ENCODE measurements at places on chromosomes 3 and 15.

DNA sequence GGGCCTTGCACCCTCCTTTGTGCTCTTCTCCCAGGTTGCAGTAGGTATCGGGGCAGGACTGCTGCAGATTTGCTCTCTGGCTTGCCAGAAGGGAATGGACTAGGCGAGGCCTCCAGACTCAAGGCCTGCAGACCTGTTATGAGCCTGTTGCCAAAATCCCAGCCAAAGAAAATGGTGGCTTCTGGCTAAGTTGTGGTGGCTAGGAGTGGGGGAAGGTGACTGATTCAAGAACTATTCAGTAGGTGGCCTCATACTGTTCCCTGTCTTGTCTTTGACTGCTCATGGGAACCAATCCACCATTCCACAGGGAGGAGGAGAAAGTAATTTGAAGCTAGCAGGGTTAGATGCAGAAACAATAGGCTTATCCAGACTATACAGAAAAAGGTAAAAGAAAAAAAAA, 380.4 kb upstream of the PROK2 start:
- no peak for DNase-seq

DNA sequence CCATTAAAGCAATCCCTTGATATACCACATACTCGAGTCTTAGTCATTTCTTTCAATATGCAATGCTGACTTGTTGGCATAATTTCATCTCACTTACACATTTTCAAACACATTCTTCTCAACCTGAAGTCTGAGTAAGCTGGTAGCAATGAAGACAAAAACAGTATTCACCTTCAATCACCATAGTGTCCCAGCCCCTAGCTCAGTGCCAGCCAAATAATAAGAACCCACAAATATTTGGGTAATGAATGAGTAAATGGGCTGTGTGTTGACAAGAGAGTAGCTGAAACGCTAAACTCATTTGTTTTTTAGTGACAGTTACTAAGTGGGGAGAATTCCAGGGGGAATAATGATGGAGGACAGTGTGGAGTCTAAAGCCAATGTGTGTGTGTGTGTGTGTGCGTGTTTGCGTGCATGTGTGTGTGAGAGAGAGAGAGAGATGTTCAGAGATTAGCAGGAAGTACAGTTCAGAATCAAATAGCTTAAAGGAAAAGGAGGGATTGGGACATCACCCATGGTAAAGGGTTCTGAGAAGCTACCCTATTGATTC, 165.7 kb downstream of the GAP43 start:
- no peak for DNase-seq

DNA sequence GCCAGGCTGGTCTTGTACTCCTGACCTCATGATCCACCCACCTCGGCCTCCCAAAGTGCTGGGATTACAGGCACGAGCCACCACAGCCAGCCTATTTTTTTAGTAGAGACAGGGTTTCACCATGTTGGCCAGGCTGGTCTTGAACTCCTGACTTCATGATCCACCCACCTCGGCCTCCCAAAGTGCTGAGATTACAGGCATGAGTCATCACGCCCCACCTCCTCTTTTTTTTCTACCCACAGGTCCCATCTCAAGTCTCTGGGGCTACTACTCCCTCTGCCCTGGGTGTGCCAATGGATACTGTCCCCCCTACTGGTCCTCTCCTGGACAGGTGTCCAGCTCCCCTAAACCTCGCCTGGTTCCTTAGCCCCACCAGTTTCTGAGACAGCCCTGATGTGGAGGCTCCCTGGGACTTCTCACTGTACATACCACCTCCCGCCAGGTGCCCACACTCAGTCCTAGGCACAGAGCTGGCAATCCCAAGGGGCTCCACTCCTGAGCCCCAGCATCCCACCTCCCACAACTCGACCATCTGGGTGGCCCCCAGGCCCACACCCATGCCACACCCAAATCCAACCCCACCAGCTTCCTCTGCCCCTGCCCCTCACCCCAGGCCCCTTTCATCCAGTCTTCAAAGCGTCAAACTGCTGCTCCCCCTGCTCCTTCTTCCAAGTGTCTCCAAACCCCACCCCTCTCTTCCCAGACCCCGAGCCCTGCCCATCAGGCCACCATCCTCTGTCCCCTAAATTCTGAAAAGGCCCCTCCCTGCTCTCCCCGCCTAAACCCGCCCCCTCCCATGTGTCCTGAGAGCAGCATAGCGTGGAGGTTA, 13.1 kb upstream of the CYP11A1 start:
- no peak for DNase-seq

- DNase-seq = peak; percentile 85
Measured at GRCh38 chr15:41772720-41773331, 1.5 kb upstream of the MAPKBP1 start.

GRCh38 chr3:23945663-23945912, 502 bp downstream of the NR1D2 start:
- DNase-seq = no peak

DNA sequence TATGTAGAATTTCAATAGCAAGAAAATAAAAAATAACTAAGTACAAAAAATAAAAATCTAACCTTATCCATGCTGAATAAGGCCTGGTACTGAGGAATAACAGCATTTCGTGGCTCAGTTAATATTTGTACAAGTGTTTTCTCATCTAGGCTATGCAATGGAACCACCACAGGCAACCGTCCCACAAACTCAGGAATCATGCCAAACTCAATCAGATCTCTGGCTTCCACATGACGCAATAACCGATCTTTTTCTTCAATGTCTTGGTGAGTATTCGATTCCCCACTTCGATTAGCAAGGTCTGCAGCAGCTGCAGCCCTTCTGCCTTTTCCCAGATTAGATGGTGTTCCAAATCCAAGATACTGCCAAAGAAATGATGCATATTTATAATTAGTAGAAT, 21.1 kb upstream of the PDCD7 start:
- no peak for DNase-seq

GRCh38 chr3:9846231-9846630, 2.4 kb upstream of the RPUSD3 start:
- DNase-seq = no peak

- DNase-seq = no peak
Measured at GRCh38 chr3:133570937-133571320, 2.6 kb upstream of the CDV3 start.

DNA sequence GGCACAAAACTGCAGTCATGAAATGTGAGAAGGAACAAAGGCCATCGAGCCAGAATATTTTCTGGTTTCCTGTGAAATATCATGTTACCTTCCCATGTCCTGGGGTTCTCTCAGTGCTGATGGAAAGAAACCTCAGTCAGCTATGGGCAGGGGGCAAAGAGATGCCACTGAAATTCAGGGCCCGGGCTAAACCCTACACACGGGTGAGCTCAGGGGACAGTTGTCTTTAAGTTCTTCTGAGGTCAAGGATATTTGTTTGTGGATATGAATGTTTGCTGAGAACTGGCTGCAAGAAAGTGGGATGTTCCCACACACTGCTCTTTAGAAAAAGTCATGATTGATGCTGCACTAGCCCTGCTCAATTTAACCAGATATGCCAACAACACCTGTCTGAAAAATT, 187.2 kb downstream of the MEX3B start:
- no peak for DNase-seq

GRCh38 chr3:109118584-109118983, 650 bp upstream of the MORC1 start:
- DNase-seq = peak; percentile 69

DNA sequence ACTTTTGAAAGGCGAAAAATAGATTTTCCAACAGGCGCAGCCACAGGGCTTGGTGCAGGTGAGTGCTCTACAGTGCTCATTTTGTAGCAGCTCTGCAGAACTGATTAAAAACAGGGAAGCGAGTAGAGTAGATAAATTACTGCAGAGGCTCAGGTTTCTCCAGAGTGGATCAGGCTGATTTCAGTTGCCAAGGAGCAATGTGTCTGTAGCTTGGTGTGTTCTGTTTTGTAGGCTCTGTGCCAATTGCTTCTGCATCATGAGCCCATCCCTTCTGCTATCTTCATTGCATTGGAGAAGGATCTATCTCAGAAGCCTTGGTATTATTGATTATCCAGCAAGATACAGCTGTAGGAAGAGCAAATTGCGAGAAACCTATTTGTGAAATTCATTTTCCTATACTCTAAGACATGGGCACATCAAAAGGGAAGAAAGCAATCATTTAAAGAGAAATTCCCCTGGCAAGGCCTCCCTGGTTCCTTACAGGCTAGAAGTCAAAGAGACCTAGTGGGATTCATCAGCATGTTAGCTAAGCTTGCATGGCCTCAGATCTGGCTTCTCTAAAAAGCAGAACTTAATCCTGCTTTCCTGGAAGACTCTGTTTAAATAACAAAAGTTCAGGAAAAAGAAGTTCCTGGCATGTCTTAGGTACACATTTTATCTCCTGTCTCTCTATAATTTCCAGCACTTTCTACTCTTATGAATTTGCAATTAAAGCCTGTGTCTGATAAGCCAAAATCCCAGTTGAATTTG, 432.4 kb upstream of the ATP10A start:
- DNase-seq = no peak

- no peak for DNase-seq
Measured at GRCh38 chr15:77985031-77985930, 92.2 kb downstream of the TBC1D2B start.

DNA sequence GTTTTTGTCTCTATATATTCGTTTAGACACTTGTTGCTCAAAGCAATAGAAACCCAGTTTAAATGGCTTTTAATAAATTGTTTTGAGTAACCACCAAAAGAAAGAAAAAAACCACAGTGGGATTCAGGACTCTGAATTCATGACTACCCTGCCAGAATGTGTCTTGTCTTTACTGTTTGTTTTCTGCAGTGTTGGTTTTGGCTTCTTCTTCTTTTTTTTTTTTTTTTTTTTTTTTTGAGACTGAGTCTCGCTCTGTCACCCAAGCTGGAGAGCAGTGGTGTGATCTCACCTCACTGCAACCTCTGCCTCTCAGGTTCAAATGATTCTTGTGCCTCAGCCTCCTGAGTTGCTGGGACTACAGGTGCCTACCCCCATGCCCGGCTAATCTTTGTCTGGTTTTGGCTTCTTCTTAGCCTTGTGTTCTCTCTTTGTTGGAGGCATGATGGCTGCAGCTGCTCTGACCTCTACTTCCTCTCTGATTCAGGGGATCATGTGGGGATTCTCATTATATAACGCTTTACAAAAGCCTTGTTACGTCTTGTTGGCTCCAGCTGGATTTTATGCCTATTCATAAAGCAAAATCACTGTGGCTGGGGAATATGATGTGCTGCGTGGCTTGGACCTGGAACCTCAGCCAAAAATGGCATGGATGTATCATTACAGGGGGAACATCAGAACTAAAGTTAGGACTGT, 54.0 kb downstream of the PLS1 start:
- DNase-seq = peak; percentile 28

GRCh38 chr3:161510510-161511260, 14.1 kb downstream of the OTOL1 start:
- no peak for DNase-seq

GRCh38 chr3:129249284-129250065, at the start of gene COPG1:
Gene COPG1 (plus strand): TSS chr3:129249606. CDS start chr3:129249710, 104 bp downstream.
- peak; percentile 87 for DNase-seq

GRCh38 chr3:194686816-194687637, 1.3 kb downstream of the FAM43A start:
- peak; percentile 69 for DNase-seq
